ENCODE measurements at places on chromosomes 1 and 21.

GRCh38 chr1:242745079-242745478 is 220.6 kb upstream of the PLD5 start:
- no peak for DNase-seq

- DNase-seq, result no peak
Observed at GRCh38 chr1:44354268-44354839, 703 bp downstream of the ERI3 start.

DNA sequence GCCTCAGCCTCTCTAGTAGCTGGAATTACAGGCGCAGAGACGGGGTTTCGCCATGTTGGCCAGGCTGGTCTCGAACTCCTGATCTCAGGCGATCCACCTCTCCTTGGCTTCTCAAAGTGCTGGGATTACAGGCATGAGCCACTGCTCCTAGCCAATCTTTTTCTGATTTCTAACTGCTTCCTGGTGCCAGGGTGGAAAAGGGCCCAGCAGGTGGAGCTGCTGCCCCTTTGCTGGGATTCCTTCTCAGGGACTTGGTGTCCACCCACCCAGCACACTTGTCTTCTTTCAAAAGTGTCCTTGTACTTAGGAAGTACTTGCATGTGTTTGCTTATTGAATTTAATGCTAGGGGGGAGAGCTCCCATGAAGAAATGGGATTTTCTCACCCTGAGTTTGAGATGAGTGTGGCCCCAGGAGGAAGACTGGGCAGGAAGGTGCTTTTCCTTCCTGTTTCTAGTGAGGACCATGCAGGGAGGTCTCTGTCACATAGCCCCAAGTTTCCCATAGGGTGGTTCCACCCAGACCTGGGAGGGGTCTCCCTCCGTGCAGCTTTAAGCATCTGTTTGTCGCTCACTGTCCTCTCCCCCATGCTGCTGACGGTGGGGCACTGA is 14.2 kb downstream of the UTP11 start:
- peak; percentile 66 for DNase-seq

- no peak for DNase-seq
Observed at GRCh38 chr1:150560576-150561253, 11.5 kb downstream of the ADAMTSL4 start.

DNA sequence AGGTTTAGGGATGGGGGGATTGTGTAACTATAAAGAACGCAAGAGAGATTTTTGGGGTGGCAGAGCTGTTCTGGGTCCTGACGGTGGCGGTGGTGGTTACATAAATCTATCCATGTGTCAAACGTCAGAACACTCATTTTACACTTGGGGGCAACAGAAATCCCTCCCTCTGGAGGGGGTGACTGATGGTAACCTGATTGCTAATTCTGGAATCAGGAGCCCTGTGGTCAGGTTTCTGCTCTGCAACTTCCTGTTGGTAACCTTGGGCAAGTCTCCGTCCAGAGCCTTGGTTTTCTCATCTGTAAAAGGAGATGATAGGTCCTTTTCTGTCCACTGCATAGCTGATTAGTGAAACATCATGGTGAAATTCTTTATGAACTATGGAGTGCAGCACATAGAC is 40.9 kb downstream of the ALPL start:
- peak; percentile 45 for DNase-seq

- DNase-seq, result peak; percentile 35
Observed at GRCh38 chr1:182259229-182259872, 132.2 kb downstream of the GLUL start.

- DNase-seq, result peak; percentile 100
Observed at GRCh38 chr1:27862671-27863537, 9.4 kb upstream of the THEMIS2 start.

GRCh38 chr1:15029036-15029435 is 124.5 kb upstream of the TMEM51 start:
- no peak for DNase-seq

- no peak for DNase-seq
Observed at GRCh38 chr1:237341391-237341790, 299.4 kb downstream of the RYR2 start.

- DNase-seq, result no peak
Observed at GRCh38 chr1:93707956-93708355, 26.3 kb upstream of the BCAR3 start.

- no peak for DNase-seq
Observed at GRCh38 chr21:22235866-22236590, 1237.8 kb downstream of the NCAM2 start.

- DNase-seq, result peak; percentile 49
Observed at GRCh38 chr1:184986250-184986649, 11.9 kb upstream of the NIBAN1 start.

DNA sequence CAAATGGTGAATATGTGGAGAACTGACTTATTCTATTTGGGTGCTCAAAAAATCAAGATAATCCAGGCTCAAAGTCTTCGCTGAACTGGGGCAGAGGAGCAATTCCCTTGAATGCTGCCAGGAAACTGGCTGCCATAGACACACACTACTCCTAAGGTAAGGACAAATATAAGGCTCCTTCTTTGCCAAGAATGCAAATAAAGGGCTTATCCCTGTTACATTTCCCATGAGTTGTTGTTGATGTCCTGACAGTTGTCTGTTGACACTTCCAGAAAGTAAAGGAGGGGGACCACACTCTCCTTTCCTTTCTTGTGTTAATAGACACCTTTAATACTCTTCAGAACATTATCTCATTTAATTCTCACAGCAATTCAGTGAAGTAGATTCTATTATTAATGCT is 212.2 kb upstream of the PTBP2 start:
- DNase-seq, result no peak

GRCh38 chr1:14281412-14281811 is 317.1 kb upstream of the KAZN start:
- no peak for DNase-seq

GRCh38 chr1:186568221-186568620 is 107.3 kb upstream of the PDC start:
- no peak for DNase-seq

- DNase-seq, result peak; percentile 64
Observed at GRCh38 chr1:155277902-155278688, 832 bp downstream of the HCN3 start.

- DNase-seq, result no peak
Observed at GRCh38 chr1:245698116-245698515, 543.3 kb downstream of the KIF26B start.

GRCh38 chr1:238582816-238583215 is 692.1 kb upstream of the ZP4 start:
- DNase-seq, result peak; percentile 40

DNA sequence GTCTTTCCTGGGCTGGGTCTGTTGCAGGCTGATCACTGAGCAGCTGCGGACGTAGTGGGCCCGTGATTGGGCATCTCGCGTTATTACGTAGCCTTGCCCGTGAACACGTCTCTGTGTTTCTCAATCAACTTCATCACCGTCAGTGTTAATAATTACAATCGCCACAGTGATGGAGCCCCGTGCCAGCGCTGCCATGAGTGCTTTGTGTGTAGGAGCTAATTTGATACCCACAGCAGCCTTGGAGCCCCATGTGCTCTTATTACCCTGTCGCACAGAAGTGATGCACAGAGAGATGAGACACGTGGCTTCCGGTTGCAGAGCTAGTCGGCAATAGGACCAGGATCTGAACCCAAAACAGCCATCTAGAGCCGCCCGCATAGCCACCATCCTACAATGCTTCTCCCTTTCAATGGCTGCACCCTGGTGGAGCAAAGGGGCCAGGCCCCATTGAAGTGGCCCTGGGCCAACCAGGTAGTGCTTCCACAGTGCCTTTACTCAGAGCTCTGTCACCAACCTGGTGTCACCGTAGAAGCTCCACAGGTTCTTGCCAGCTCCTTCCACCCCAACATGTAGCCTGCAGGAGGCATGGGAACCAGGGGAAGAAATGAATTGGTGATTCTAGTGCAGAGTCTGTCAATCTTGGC is 398.5 kb upstream of the VAMP3 start:
- DNase-seq, result no peak

GRCh38 chr1:32538887-32539583 is at the start of gene ZBTB8A:
ZBTB8A (plus strand) TSS chr1:32539427; CDS start chr1:32592932, 53,505 bp downstream.
- peak; percentile 65 for DNase-seq

DNA sequence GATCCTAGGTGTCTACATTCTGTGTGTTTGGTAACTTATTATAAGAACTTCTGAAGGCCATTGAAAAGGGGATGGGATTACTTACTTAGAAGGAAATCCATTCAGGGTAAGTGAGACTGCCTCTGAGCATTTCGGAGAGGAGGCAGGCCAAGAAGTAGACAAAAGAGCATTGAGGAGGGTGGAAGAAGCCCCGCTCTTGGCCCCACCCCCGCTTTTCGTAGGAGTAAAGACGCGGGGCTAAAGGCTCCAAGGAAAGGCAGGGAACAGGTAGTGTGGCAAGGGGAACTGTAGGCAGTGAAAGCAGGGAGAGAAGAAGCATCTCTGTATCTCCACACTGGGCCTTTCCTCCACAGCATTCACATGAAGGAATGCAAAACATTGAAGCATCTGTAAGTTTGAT is 51.8 kb upstream of the GRIK1 start:
- no peak for DNase-seq

DNA sequence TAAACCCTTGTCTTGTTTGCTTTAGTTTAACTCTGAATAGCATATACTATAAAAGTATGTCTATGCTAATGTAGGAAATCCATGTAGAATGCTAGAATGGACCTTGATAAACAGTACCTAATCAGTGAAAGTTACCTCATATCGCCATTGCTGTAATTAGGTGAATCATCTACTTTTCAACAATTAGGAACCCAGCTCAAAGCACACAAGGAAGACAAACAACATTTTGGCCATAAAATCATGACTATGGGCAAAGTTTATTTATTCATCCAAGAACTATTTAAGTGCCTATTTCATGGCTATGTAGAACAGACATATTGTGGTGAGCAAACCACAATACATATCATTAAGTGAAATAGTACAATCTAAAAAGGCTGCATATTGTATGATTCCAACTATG is 1043.2 kb downstream of the BRINP3 start:
- DNase-seq, result no peak

DNA sequence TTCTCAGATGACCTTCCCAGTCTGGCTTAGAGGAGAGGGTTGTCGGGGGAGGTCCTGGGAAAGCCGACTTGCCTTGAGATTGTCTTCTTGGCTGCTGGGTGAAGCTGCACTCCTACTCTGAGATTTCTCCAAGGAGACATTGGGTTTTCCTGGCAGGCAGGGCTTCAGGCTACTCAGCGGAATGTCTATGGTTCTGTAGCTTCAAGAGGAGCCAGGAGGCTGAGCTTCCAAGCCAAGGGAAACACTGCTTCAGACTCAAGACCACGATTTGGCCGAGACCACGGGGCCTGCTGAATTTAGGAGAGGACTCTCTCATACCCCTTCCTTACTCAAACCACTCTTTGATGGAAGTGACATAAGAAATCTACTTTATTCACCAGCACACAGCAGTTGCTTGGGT is 67.8 kb downstream of the NTMT2 start:
- DNase-seq, result no peak

GRCh38 chr21:42037943-42038342 is 27.8 kb upstream of the ZBTB21 start:
- no peak for DNase-seq

DNA sequence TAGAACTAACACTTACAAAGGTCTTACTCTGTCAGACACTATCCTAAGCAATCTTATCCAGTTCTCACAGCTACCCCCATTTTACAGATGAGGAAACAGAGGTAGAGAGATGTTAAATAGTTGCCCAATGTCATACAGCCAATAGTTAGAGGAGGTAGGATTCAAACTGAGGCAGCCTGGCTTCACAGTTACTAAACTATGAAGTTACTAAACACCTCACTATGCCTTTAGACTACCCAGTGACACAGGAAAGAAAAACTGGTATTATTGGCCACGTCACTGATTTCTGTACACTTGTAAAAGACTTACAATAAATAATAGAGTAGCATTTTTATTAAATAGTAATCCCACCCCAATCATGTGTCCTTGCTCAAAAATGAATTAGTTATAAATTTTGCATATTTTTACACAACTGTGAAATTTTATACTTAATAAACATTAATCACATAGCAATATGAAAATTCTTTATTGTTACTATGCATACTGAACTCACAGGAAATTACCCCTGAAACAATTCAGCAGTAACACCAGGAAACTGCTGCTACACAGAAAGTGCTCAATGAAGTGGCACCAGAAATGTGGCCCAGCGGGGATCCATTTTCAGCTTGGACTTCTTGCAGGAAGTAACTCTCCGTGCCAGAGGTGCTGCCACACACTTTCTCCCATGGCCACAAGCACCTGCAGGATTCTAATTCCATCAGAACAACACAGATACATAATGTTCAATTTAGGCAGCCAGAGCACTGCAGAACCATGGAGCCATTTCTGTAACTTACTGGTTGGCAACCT is 69.4 kb downstream of the VAV3 start:
- peak; percentile 28 for DNase-seq

- no peak for DNase-seq
Observed at GRCh38 chr1:2554621-2555387, 1.4 kb upstream of the TNFRSF14 start.

DNA sequence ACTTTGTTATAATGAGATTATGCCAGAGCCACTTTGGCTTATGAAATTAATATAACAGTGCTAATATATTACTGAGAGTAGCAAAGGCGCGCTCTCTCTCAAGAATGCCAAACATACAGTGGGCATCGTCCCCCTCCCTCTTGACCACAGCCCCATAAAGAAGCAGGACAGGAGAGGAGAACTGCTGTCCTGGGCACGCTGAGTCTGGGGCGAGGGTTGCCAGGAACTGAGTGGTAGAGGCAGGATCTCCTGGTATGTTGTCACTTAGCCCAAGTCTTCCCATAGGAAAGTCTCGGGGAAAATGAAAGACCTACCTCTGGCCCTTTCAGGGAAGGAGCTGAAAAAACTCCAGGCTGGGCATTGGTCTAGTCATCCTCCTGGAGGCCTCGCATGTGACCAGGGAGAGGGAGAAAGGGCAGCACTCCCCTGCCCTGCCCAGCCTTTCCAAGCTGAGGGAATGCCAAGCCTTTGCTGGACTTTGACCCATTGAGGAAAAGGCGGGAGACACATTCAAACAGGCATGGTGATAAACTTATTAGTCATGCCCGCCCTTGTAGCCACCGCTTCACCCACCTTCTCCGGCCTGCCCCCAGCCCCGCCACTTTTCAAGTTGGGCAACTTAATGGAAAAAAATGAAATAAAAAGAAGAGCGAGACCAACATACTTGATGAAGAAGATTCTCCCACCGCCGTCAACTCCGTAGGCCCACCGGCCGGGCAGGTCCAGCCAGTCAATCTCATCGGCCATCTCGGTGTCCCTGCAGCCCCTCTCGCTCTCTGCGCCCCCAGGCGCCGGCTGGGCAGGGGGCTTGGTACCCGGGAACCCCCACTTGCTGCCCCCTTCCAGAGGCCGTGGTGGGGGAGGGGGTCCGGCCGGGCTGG is 17.4 kb upstream of the PLEKHA6 start:
- peak; percentile 88 for DNase-seq

Data from kidney tubule cell (primary cell).